ENCODE measurements at places on chromosomes 3 and 15.

DNA sequence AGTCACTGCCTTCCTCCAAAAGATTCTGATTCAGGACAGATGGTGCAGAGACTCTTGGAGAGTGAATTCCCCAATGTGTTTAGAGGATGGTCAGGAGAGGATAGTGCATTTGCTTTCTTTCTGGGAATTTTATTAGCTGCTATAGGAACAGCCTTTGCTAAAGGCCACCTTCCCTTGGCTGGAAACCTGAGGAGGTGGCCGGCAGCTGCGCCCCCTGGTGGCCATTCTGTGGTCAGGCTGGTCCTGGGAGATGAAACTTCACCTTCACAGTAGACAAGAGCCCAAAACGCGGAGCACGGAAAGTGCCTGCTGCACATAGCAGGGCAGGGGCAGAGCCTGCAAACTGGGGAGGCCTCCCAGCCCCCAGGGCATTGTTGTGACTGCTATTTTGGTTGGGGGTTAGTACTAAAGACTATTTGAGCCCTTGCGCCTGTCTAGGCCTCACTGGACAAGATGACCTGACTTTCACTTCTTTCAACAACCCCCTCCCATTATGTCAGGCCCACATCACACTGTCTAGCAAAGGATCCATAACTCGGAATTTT lies 34.3 kb downstream of the SEC22C start:
- DNase-seq = peak; percentile 70

- DNase-seq = no peak
Observed at GRCh38 chr3:46990573-46991374, 11.3 kb downstream of the NBEAL2 start.

DNA sequence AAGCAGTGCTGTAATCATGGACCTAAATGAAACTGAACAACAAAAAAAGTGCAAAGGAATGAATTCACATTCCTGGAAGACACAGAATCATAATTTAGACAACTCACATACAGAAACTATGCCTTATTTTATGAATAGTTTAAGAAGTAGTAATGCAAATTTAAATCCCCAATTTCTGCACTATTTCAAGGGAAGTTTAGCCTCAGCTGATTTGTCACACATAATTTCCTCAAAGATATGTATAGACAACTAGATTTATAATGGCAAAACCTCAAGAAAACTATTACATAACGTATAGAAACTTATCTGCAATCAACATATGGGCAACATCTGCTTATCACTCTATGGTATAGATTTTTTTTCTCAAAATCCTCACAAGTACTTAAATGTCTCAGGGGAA lies 7.8 kb upstream of the PTX3 start:
- no peak for DNase-seq

DNA sequence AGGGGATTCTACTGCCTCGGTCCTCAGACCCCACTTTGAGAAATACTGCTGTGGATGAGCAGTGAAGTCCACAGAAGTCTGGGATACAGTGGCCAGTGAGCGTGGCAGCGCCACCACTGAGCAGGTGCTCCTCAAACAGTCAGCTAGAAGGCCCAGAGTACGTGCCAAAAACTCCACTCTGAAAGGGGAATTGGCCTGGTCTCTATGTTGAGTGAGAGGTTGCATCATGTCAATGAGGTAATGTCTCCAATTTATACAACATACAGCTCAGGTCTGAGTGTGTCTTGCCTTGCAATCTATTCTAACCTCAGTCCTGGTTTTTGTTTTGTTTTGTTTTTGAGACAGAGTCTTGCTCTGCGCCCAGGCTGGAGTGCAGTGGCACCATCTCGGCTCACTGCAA lies 53.3 kb upstream of the ETV5 start:
- no peak for DNase-seq

GRCh38 chr3:49469037-49469935 lies 781 bp upstream of the DAG1 start:
- peak; percentile 72 for DNase-seq

- peak; percentile 16 for DNase-seq
Observed at GRCh38 chr3:168134931-168135330, 39.2 kb upstream of the GOLIM4 start.

DNA sequence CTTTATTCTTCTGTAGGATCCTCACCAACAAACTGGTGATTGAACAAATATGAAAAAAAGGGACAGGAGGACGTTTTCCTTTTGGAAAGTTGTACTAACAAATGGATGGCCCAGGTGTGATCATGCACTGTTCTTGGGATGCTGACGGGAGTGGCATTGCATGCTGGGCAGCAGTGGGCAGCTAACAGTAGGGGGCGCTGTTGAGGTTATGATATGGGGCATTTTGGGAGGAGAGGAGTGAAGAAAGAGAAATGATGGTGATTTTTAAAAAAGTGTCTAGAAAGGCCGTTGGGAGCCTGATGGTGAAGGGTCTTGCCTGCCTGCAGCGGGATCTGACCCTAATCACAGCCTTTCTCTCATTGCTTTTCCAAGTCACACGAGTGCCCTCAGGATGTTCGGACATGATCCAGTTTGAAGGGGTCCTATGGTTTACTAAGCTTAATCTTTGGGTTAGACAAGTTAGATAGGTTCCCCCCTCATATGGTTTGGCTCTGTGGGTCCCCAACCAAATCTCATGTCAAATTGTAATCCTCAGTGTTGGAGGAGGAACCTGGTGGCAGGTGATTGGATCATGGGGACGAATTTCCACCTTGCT lies 46.2 kb upstream of the PRTG start:
- peak; percentile 33 for DNase-seq

GRCh38 chr15:74828835-74829234 lies 2.4 kb downstream of the CPLX3 start:
- DNase-seq = no peak

GRCh38 chr15:70258369-70259027 lies 160.8 kb upstream of the TLE3 start:
- no peak for DNase-seq

DNA sequence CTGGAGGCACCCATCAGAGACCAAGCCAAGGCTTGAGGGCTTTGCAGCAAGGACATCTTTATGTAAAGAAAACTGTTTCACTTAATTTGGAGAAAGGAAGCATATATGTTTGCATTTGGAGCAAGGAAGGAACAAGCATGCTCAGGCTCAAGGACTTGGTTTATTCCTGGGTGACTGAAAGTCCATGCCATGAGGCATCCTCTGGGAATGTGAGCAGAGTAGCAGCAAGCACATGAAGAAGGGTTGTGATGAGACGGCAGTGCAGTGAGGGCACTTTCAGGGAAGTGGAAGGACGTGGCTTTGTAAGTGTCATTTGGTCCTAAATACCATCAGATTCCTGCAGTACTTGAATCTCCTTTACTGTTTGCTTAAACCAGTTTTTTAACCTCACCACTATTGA lies 26.8 kb downstream of the POLG start:
- DNase-seq = peak; percentile 54

DNA sequence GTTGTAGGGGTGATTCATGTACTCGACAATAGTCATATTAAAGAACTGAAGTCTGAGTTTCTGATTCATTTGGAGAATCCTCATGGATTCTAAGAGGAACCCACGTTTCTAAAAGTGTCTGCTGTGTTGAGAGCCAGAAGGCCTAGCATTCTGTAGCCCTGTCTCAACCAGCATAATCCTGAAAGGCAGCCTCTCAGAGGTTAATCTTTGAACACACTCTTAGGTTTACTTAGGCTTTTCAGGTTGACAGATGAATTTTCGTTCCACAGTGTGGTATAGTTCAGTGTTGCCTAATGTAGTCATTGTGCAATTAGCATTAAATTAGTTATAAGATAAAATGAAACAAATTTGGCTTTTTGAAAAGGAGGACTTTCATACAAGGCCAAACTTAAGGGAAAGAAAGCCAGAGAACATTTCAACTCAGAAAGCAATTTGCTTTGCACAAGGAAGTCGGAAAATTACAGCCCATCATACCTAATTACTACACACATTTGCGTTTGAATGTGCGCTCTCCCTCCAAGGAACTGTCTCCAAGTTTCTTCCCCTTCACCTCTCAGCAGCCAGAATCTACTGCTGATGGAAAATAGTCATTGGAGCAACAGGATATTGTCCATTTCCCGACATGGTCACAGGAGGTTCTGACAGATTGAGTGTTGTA lies 42.0 kb downstream of the AGBL1 start:
- no peak for DNase-seq

DNA sequence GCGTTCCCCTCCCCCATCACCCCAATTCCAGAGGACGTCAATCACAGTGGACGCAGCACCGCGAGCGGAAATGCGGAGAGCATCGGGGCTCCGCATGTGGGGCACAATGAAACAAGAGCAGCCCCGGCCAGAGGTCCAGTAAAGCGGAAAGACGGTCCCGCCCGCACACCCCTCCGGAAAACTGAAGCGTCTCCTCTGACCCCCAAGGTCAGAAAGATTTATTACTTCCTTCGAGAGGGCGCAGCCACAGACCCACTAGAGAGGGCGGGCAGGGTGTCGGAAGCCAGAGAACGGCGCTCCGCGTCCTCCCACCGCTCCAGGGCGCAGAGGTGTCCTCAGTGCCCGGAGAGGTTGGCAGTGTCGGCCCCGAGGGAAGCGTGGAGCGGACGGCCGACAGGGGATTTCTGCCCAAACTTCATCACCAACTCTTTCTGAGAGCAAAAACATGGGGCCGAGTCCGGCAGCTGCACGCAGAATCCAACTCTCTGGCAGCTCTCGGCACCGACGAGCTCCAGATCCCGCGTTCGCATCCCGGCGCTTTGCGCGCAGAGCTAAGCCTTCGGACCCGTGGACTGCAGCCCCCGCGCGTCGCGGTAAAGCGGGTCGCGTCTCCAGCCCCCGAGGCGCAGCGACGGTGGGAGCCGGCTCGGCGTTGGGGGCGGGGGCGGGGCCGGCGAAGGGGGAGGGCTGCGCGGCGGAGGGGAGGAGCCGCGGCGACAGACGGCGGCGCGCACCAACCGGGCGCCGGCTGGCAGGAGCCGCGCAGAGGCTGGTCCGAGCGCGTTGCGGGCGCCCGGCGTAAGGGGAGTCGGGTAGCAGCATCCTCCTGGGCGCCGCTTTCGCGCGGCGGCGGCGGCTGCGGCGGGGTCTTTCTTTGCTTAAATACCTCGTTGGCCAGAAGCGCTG lies at the start of gene CHST2:
CHST2 (plus strand) TSS at position 763 of the 906 bp plus-strand sequence. CDS start 1,046 bp downstream, outside the sequence.
- peak; percentile 87 for DNase-seq

DNA sequence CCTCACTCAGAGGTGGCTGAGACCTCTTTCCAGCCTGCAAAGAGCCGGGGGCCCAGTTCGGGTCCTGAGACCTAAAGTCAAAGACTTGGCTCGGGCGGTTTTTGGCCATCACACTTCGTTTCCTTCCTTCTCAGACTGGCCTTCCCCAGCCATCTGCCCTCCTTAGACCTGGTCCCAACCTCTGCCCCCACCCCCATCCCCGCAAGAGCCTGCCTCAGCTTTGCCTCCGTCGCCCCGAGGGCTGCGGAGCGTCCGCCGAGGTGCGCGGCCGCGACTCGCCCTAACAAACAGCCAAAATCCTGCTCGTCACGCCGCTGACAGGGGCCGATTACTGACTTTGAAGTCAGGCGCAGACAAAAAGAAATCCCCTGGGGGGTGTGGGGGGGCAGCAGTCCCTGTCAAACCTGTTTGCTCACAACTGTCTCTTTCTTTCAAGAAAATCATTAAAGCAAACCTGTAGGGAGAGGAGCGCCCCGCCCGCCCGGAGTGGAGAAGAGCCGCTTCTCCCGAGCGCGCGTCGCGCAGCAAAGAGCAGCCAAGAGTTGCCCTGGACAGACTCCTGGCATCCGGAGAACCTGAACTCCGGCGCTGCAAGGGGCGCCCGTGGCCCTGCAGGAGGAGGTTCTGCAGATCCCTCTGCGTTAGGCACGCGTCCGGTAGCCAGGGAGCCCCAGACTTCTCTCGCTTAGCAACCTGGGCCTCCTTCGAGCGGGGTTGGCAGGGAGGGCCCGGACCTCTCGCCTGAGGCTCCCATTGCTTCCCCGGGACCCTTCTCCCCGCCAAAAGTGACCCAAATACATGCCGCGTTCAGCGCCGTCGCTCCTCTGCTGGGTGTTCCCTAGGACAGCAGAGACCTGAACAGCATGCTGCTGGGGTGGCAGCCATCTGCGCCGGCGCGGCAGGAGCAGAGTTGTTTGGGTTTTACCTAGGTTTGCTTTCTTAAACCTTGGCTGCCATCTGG lies 4.5 kb downstream of the SOX14 start:
- no peak for DNase-seq

DNA sequence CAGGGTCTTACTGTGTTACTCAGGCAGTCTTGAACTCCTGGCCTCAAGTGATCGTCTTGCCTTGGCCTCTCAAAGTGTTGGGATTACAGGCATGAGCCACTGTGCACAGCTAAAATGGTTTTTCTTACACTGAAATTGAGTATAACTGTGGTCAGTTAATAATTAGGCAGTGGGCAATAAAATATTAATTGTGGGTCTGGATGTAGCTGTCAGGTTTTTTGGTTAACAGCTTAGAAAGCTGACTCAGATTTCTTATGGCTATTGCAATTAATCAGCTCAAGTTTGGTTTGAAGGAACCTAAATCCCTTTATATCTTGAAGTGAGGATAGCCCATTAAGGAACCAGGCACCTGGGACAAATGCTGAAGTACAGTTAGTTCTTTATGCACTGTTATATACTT lies 73.8 kb upstream of the LRRFIP2 start:
- no peak for DNase-seq

- DNase-seq = no peak
Observed at GRCh38 chr3:180720012-180720411, 40.7 kb upstream of the CCDC39 start.

GRCh38 chr3:190554197-190554596 lies 40.3 kb downstream of the IL1RAP start:
- DNase-seq = no peak

DNA sequence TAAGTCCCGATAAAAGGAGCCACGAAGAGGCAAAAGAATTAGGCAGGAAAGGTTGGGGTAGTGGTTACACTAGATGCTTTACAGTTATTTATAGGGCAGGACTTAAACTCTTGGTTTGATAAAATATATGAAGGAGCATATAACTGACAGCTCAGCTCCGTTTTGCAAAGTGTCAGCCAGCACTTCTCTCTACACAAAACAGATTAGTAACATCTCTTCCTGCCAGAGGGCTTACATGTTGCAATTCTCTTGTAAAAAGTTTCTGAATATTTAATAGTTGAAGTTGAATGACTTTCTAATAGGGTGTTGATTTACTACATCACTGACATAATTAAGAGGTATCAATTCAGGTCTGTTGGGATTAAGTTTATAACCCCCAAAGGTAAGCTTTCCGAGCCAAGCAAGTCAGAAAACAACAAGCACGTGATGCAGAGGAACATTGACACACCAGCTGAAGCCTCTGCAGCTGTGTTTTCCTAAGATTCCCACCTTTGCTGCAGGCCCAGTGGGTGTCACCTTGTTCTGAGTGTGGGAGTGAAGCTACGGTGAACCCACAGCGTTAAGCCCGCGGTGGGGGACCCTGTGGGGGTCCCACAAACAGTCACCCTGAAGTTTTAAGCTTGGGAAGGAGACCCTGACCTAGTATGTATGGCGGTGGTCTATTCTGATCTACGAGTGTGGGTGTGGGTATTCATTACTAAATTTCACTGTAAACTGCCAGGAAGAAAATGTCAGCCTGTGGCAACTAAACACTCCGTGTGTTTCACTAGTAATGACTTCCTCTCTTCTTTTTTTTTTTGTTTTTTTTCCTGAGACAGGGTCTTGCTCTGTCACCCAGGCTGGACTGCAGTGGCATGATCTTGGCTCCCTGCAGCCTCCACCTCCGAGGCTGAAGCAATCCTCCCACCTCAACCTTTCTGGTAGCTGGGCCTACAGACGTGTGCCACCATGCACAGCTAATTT lies 22.0 kb upstream of the ATP13A3 start:
- no peak for DNase-seq
